Left ventricle myocardium inferior (tissue), 1 donor: ENCODE measurements at places on chromosomes 4 and X.

DNA sequence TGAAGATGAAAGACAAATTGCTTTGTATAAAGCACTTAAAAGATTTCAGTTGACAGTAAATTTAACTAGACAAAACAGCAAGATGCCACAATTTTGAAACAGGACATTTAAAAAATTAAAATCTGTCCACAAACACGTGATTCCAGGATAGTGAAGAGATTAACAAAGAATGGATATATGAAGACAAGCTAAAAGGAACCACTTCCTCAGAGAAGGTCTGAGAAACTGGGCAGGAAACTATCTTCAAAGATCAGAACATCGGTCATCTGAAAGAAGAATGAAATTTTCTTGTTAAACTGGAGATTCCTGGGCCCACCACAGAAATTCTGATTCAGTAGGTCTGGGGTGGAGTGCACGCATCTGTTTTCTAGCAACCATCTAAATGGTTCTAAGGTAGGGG is 1.4 kb downstream of the RWDD4 start:
- no peak for DNase-seq

GRCh38 chr4:7829652-7830580 is 109.7 kb downstream of the AFAP1 start:
- DNase-seq, result no peak

GRCh38 chrX:114580336-114580735 is 3.5 kb upstream of the HTR2C start:
- DNase-seq, result no peak

GRCh38 chr4:57774171-57774570 is 664.0 kb upstream of the IGFBP7 start:
- no peak for DNase-seq

DNA sequence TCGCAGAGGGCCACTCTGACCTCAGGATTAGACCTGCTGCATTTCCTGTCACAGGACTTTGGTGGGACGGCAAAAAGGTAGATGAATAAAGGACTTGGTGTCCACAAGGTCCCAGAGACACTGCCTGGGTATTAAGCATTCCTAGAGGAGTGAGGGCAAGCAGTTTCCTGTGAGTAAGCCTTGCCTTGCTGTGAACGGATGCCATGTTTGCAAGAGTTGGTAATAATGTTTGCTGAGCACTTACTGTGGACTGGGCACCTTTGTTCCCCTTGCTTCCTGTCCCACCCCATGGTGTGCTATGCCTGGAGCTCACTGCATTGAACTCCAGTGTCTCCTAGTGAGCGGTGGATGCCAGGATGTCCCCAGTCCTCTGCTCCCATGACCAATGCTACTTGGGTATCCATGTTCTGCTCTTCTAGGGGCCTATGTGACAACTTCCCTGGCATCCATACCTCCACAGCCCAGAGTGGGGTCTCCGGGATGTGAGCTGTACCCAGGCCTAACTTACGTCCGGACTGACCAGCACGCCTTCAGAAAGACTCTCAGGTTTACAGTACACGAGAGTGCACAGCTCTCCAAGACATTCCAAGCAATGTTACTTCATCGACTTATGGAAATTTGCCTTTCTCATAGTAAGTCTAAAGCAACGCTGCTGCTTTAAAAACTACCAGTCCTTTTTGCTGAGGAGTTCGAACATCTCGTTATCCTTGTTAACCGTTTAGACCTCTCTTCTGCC is 95.5 kb upstream of the MSX1 start:
- no peak for DNase-seq

GRCh38 chr4:68319040-68319439 is 30.9 kb downstream of the YTHDC1 start:
- DNase-seq, result no peak

GRCh38 chr4:27742816-27743215 is 882.2 kb downstream of the STIM2 start:
- DNase-seq, result no peak

DNA sequence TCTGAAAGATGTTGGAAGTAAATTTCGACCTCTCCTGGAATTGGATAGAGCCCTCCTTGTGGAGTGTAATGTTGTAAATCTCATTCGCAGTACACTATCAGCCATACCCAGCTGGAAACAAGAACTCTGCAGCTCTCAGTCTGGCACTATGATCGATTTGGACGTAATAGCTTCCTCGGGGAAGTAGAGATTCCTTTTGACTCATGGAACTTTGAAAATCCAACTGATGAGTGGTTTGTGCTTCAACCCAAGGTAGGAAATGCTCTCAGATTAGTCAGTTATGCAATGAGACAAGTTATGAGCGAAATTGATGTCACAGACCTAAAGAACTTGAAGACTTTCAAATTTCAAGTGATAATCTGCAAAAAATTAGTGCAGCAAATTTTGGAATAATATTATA is 103.9 kb downstream of the SYTL5 start:
- DNase-seq, result no peak

DNA sequence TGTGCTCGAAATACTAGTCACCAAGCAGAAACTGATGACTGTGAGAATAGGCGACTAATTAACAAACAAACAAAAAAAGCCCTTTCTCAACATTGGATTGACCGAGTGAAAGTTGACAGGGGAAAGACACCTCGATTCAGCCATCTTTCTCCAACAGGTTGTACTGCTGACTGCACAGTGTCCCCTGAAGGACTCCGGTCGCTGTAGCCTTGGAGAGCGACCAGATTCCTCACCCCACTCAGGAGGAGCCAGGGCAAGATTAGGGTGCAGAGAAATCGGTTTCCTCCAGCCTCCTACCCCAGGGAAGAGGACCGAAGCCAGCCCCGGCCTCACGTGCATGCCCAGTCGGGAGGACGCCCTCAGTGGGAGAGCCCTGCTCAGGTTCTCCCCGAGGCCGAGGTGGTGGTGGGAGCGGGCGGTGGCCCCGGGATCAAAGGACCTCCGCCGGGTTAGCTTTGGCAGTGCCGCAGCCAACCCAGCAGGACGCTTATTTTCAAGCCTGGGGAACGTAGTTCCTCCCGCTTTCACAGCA is 1.1 kb upstream of the RAP1GDS1 start:
- peak; percentile 43 for DNase-seq

DNA sequence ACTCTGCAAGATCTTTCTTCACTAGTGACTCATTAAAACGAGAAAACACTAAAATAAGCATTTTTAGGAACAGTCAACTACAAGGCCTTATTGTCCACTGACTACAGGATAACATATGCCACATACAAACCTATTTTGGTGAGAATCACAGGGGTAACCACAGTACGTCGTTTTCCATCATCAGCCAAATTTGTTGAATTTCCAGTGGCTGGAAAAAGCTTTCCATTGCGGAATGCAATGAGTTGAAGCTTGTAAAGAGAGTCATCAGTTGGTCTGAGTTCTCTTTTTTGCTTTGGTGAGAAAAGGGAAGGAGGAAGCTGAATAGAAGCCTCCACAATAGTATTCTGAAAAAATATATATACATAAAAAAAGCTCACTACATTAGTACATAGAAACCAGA is 102.4 kb downstream of the ADGRA3 start:
- DNase-seq, result no peak

DNA sequence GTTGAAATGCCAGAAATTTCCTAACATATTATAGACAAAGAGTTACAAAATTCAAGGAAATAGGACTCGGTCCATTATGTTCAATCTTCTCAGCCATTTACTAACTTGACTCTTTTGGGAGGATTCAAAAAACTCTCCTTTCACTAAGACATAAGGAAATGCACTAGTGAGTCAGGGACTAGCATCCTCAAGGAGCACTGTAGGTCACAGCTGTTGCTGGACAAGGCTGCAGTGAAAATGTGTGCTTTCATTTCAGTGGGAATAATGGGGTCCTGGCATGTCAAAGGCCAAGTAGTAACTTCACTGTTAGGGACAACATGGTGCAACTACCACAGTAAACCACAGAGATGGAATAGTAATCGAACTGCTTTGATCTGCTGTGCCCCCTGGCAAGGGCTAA is 56.9 kb upstream of the ABCG2 start:
- DNase-seq, result no peak

DNA sequence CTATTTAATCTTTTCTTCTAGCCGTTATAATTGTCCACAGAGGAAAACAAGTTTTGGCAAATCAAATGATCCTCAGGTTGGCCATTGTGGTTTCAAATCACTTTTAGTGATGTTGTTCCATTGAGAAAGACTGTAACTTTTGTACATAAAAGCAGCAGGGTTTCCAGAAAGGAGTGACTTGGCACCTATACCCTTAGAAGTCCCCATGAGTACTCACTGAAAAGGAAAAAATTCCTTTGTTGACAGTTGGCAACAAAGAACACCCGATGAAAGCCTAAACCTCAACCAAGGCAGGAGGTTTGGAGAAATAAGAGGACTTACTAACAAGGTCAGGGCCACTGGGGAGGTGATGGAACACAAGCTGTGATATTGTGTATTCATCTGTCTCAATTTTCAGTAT is 474.4 kb downstream of the RAPGEF2 start:
- DNase-seq, result no peak

DNA sequence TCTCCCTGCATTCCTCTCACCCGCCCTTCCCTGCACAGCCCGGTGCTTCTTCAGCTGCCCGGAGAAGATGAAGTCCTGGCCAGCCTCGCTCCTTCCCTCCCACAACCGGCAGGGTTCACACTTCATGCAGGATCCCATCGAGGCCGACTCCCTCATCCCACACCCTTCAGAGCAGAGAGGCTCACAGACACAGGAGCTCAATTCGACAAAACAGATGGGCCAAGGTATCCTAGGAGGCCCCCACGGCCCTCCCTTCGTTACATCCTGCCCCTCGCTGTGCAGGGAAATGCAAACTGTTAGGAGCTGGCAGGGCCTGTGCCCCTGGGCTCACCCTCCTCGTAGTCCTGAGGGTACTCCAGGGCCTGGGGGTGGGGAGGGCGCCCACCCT is 238.1 kb downstream of the DHRSX start:
- no peak for DNase-seq
